ENCODE measurements at places on chromosomes 7 and 10.

DNA sequence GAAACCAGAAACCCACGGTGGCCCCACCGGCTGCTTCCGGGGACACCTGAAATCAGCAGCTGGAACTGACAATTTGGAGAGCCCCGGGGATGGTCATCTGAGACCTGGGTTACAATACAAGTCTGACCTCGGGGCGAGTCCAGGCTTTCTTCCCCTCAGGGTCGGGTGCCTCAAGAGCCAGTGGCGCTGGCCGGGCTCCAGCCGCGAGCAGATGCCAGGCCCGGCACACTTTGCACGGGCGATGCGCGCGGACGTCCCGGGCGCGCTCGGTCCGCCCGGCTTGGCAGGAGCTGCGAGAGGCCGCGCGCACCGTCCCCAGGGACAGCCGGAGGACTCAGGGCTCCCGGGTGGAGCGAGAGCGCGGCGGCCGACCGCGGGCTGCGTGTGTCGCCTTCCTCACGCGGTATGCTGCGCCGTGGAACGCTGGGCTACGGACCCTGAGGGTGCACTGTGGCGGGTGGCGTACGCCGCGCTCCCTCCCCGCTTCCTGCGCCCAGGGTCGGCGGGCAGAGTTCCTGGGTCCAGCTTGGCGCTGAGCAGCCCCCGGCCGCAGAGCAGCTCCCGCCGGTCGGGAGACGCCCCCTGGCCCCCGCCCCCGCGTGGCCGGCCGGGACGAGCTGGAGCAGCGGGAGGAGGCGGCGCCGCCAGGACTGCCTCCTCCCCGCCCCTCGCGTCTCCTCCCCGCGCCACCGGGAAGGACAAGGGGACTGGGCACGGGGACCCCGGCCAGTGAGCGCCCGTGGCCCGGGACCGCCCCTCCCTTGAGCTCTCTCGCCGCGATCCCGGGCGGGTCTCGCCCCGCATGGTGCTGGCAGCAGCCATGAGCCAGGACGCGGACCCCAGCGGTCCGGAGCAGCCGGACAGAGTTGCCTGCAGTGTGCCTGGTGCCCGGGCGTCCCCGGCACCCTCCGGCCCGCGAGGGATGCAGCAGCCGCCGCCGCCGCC is at the start of gene RBM20:
TSS of gene RBM20 (plus strand) at position 684 of the 945 bp plus-strand sequence. CDS start at position 803, 119 bp downstream.
- peak; percentile 40 for DNase-seq

DNA sequence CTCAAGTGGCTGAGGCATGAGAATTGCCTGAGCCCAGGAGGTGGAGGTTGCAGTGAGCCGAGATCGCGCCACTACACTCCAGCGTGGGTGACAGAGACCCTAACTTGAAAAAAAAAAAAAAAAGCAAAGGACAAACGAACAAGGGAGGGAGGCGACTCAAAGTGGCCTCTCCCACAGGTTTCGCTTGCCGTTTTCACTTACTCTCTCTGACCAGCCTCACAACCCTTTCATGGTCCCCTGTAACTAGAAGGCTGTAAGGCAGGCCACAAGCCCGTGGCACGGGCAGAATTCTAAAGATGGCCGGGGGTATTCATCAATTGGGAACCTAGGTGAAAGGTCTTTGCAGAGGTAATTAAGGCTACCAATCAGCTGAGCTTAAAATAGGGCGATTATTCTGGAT is 25.5 kb downstream of the GNA12 start:
- DNase-seq, result no peak

DNA sequence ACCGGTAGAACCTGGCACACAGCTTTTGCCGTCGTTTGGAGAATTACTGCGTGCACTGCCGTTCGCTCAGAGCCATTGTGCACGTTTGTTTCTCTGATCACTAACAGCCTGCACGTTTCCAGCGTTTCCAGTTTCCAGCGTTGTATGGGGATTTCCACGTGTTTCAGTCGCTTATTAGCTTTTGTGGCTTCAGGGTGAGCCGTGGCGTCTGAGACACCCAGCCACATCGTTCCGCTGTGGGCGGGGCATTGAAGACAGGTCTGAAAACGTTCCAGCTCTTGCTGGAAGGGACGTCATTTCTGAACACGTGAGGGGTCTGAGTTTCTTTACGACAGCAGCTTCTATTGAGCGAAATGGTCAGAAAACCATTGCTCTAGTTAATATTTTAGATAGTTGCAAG is 164.8 kb downstream of the DNAJB6 start:
- DNase-seq, result peak; percentile 50

DNA sequence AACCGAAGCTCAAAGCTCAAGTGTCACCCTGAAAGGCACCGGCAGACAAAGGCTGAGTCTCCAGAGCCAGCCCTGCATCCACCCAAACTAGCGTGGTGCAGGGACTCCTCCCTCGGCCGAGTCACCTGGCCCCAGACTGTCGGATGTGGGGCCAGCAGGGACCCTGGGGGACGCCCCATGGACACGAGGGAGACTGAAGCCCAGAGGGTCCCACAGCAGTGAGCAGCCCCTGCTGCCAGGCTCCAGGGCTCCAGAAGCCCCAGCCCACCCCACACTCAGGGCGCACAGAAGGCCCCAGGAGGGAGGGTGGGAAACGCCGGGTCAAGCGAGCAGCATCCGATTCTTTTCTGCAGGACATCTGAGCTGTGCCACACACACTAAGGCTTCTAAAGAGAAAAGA is 20.2 kb downstream of the GPR146 start:
- no peak for DNase-seq

DNA sequence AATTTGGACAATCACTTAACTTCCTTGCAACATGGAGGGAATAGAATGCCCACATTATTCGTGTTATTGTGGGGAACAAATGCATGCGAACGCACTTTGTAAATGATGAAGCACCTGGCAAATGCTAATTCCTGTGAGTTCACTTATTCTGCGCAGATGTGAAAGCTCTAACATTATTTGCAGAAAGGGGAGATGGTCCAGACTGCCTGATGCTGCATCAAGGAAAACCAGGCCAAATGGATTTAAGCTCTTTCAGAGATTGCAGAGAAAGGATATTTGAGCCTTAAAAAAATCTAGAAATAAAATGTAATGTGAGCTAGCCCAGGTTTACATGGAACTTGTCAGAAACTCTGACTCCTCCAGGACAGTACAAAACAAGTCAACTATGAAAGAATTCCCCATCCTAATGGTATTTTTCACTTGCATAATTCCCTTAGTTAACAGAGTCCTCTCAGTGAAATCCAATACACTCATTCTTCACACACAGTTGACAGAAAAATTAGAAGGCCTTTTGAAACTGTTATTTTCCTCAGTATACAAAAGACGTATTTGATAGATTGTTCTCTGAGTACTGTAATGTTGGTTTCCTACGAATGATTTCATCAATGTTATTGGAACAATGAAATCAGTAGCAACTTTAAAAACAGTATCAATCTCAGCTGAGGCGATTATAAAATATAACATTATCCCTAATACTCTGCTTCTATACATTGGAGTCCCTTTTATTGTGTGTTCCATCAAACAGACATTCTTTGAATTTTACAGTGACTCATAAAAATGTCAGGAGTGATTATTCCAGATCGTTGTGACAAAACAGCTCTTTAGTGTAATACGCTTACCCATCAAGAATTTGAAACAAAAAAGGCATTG is 136.3 kb upstream of the ANK3 start:
- DNase-seq, result no peak

GRCh38 chr10:80279146-80279545 is 10.3 kb downstream of the MAT1A start:
- DNase-seq, result no peak

GRCh38 chr10:92574548-92575261 is 812 bp upstream of the IDE start:
- DNase-seq, result no peak

- no peak for DNase-seq
Observed at GRCh38 chr10:121440461-121440860, 157.8 kb downstream of the FGFR2 start.

DNA sequence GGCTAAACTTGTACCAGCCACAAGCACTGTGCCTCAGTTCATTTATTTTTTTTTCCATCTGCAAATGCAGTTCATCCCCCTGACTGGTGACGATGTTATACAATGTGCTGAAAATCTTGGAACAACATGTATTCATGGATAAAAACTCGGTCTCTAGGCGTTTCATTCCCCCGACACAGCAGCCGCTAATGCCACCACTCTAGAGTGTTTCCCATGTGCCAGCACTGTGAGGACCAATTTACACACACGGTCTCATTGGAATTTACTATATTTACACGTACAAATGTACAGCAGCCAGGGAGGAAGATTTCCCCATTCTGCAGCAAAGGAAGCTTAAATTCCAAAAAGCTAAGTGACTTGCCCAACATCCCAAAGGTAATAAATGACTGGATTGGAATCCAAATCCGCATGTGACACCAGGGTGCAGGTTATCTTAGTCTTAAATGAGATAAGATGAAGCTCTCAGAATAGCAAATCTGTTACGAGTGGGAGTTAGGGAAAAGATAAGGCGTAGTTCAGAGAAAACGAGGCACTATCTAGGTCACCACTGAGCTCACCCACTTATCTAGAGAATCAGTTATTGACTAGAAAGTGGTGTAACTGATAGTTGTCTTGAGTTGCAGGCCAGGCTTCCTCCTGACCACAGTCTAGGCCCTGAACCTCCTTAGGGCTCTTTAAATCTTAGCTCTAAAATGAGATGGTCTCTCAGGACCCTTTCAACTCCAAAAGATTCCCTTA is 36.7 kb downstream of the FAM107B start:
- no peak for DNase-seq

GRCh38 chr10:49253340-49253906 is 45.5 kb upstream of the C10orf71 start:
- DNase-seq, result no peak

- DNase-seq, result no peak
Observed at GRCh38 chr10:3668966-3669330, 116.1 kb downstream of the KLF6 start.

DNA sequence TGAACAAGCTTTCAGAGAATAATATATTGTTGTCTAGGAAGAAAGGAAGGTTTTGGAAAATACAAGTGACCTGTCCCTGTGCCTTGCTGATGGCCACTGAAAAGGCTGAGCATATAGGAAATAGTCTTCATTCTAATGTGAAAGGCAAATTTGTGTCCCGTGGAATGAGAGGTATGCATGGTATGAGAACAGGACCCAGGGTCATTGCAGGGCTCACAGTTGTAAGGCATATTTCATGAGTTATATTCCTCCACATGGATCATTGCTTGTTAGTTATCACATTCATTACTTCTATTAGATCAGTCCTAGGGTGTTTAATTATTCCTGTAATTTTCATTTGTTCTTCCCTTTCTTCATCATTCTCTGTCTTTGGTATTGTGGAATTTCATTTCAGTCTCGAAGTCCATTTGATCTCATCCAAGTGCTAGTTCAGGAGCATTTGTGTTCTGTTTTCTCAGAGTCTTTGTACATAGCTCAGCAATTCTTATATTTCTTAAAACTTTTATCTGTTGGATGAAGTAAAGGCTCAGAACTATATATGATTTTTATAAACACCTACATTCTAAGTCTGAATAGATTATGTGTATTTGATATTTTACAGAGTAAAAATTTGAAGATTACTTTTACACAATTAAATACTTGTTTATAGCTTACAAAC is 39.4 kb upstream of the ARHGAP21 start:
- no peak for DNase-seq

DNA sequence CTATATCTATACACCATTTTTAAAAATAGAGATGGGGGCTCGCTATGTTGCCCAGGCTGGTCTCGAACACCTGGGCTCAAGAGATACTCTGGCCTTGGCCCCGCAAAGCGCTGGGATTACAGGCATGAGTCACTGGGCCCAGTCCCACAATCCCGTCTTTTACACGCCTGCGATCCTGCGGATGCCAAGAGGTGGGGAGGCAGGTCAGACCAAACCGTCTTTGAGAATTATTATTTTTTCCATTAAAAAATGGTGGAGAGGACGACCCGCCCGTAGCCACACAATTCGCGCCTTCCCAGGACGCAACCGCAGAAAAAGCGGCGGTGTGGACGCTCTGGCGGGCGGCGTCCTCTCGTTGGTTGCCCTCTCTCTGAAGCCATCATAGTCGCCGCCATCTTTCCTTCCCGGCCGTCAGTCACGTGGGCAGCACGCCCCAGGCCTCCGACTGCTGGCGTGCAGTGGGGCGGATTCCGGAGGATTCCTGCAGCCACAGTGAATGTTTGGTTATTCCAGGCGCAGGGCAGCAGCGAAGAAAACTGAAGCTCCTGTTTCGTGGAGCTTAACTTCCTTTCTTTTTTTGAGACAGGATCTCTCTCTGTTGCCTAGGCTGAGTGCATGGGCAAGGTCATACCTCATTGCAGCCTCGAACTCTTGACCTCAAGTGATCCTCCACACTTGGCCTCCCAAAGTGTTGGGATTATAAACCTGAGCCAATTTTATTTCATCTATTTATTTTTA is 9.9 kb upstream of the EPHB4 start:
- peak; percentile 84 for DNase-seq

- DNase-seq, result peak; percentile 87
Observed at GRCh38 chr7:142785841-142786250, 15.1 kb downstream of the PRSS2 start.

GRCh38 chr10:124380256-124380995 is 38.3 kb downstream of the OAT start:
- no peak for DNase-seq

DNA sequence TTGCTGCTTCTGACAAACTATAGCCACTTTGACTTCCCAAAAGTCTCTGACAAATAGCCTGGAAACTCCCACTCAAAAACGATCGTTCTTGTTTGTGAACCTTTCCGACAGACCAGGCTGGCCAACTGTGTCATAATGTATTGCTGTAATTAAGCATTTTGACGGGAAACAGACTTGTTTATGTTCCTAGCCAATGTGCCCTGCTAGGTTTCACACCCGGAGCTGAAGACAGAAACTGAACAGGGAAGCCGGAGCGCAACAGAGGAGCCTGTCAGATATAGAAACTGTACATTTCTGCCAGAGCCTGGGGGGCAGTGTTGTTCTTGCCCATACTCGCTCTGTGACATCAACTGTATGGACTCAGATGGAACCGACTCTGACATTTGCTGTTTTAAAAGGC is 55.3 kb upstream of the C7orf33 start:
- peak; percentile 68 for DNase-seq

GRCh38 chr7:1697499-1698125 is 27.5 kb downstream of the ELFN1 start:
- DNase-seq, result no peak

- no peak for DNase-seq
Observed at GRCh38 chr7:143901332-143901667, 676 bp downstream of the TCAF1 start.

- no peak for DNase-seq
Observed at GRCh38 chr10:102603946-102604345, 40.3 kb upstream of the TRIM8 start.
